ENCODE measurements at places on chromosomes 1 and 21.

DNA sequence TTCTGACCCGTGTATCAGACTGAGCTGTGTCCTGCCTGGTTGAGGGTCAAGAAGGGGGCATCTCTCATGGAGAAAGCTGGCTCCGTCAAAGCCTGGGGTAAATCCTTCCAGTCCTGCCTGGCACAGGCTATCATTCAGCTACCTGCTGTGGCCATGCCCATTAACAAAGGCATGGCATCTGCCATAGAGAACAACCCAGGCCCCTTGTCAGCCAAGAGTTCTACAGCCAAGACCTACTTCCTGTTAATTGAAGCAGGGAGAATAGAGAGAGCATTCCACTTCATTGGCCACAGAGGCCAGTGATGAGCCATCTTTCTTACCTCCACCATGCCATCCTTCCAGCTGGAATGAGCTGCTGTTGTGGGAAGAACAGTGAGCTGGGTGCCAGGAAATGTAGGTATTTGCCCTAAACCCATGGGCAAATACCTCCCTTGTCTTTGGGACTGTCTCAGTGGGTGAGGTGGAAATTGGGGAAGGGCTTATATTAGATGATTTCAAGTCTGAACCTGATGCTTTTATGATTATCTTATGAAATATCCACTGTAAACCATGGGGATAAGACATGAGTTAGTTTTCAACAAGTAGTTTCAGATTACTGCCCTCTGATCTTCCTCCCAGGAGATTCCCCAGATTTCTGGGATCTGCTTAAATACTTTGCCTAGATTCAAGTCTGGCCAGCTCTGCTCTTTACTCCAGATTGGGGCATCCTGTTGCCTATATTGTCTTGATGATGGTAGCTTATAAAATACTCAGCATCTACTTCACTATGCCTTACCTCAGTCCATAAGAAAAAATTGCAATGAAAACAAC lies 11.2 kb upstream of the KCNQ4 start:
- no peak for DNase-seq

DNA sequence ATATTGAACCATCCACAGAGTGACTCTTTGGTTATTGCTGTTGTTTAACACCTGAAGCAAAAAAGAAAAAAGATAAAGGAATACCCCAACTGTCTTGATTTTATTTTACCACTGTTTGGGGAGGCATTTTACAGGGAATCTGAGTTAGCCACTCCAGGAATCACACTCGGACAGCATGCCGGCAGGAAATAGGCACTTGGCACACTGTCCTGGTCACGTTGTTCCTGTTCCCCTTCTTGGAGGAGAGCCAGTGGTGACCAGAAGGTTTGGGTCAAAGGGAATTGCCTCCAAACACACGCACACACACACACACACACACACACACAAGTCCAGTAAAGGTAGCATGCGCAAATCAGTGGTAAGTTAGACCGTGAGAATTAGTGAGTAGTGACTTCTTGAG lies 13.8 kb downstream of the RGS4 start:
- no peak for DNase-seq

- no peak for DNase-seq
Measured at GRCh38 chr1:212935387-212935981, 14.9 kb upstream of the VASH2 start.

DNA sequence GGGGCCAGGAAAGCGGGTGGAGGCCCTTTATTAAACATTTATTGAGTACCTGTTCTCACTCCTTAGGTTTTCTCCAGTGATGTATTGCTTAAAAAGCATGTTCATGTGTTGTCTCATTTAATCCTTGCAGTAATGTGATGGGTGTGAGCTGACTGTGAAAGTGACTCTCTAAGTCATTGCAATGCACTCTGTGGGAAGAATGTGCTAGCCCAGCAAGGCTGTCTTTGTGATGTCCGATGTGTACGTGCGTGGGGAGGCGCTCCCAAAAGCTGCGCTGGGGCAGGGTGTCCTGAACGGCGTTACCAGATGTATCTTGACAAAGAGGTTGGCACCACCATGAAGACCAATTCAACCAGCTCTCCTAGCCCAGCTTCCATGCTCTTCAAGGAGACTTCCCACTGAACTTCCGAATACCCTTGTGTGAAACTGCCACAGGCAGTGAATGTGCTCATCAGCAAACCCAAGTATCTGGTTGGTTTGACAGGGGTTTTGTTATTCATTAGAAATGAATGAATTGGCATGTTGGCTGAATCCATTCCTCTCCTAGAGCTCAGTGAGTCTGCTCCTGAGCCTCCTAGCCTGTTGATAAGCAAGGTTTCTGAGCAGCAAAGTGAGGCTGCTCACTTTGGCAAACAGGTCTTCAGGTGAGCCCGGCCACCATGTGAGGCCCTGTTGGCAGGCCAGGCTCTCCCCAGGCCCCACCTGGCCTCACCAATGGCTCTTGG lies 28.0 kb downstream of the NUAK2 start:
- no peak for DNase-seq

DNA sequence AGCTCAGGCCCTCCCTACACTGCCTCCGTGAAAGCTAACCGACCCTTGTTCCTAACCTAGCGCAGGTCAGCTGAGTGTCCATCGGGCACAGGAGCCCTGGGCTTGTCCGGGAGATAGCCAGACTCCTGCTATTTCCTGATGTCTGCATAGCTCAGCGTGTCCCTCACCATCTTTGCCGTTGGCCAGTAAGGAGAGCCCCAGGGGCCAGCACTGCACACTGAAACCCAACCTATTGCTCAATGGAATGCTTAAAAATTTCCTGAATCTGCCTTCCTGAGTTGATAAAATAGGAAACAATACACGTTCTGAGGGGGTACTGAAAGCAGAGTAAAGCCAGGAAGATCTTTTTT lies 2.2 kb downstream of the RUNX1 start:
- no peak for DNase-seq

DNA sequence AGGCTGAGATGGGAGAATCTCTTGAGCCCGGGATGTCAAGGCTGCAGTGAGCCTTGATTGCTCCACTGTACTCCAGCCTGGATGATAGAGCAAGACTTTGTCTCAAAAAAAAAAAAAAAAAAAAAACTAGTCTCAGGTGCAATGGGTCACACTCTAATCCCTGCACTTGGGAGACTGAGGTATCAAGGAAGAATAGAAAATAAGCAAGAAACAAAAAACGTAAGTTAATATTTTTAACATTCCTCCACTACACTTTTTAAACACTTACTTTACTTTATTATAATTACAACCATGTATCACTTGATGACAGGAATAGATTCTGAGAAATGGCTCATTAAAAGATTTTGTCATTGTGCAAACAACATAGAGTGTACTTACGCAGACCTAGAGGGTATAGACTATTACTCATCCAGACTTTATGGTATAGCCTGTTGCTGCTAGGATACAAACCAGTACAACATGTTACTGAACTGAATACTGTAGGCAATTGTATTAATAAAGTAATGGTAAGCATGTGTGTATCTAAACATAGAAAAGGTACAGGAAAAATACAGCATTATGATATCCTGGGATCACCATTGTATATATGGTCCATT lies 1244.1 kb upstream of the ADGRL4 start:
- DNase-seq: no peak

GRCh38 chr1:147600119-147601111 lies 59.1 kb downstream of the BCL9 start:
- no peak for DNase-seq

- DNase-seq: no peak
Measured at GRCh38 chr1:169892927-169893644, 610 bp downstream of the SCYL3 start.

DNA sequence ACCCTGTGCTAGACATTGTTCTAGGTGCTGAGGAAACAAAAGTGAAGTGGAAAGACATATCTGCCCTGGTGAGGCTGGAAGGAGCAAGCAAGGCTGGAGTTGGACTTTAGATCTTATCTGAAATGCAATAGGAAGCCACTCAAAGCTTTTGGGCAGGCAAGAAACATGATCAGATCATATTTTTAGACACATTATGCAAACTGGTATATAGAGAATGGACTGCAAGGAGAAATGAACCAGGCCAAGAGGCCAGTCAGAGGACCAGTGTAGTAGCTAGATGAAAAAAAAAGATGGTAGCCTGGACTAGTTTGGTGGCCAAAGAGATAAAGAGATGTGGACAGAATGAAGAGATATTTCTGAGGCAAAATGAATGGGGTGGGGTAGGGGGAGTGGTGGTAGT lies 46.3 kb downstream of the CCN1 start:
- DNase-seq: no peak

DNA sequence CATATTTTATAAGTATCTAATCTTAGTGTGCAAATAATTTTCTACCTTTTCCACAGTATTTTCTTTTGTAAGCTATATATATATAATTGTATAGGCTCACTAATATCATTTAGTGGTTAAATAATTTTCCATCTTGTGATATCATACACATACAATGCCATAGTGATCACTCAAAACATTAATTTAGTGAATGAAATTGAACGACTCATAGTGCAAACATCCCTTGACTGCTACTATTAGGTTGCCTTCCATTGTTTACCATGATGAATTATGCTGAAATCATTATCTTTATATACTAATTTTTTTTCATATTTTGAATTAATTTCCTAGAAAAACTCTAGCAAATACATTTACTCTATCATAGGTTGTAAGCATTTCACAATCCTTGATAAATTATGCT lies 127.1 kb downstream of the PCNX2 start:
- DNase-seq: no peak

- DNase-seq: no peak
Measured at GRCh38 chr1:91900562-91900961, 14.6 kb upstream of the TGFBR3 start.

DNA sequence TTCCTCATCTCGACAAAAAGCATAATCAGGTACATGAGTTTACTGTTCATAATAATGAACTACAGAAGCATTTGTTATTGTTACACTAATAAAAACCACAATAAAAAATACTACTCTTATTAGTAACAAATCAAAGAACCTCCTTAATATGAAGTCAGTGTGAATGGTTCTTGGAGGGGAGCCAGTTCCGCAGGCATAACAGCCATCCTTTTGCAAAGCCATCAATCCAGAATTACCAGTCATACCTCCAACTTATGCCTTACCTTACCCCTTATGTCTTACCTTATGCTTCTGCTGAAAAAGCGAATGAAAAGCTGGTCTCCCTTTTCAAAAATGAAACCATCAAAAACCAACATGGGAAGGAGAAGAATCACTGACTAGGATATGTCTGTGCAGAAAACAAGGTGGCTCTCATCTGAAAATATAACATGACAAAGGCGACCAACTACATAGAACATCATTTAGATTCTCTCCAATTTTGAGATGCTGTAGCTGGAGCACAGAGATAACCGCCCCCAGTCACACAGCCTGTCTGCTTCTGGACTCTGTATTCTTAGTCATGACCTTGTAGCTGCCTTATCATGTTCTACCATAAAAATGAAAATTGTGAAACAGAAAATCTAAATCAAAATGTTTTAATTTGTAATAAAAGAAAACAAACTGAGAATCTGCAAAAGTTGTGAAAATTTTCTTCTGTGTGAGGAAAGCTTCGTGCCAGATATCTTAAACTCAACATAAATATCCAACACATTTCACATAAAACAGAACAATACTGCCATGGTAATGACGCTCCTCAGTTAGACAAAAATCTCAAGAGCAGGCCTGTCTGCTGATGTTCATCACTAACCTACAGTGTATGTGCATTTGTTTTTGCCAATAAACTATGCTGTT lies 438.2 kb downstream of the SMYD3 start:
- DNase-seq: no peak

GRCh38 chr1:41683681-41684500 lies 199.4 kb upstream of the EDN2 start:
- no peak for DNase-seq

GRCh38 chr1:198639671-198640143 lies 867 bp downstream of the PTPRC start:
- no peak for DNase-seq

DNA sequence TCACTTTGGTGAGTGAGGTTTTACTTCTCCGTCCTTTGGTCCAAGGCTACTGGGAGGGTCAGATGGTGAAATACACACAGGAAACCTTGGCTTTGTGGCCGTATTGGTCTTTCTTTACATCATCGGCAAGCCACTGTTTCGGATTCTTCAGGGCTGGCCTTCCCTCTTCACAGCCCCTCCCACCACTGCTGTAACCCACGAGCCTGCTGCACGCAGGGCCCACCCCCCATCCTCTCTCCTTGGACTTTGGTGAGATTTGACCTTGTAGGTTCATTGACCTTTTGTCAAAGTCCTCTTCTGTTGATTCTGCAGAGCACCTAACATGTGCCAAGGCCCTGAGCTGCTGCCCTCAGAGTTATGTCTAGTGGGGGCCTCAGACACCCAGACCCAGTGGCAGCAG lies 328.6 kb downstream of the CAMTA1 start:
- DNase-seq: no peak

DNA sequence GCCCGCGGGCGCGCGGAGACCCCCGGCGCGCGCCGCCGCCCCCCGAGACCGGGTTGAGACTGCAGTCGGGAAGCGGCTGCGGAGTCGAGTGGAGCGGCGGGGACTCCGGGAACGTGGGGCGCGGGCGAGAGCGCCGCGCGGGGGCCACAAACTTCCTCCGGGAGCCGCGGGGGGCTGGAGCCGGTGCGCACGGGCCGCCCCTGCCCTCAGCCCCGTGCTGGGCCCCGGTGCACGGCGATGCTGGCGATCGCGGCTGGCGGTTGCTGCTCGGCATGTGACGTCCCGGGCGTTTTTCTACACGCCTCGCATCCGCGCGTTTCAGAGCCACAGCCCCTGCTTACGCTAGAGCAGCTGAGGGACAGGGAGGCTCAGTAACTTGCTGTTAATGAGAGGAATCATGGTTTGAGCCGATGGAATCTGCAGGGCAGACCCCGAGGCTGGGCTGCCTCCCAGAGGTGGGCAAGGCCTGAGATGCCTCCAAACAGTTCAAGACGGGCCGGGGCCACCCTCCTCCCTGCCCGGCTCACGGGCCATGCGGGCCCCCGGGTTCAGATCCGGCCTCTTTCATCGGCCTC lies 520 bp downstream of the TMEM201 start:
- DNase-seq: peak; percentile 33

GRCh38 chr21:44858791-44859190 lies 14.7 kb downstream of the PTTG1IP start:
- no peak for DNase-seq

DNA sequence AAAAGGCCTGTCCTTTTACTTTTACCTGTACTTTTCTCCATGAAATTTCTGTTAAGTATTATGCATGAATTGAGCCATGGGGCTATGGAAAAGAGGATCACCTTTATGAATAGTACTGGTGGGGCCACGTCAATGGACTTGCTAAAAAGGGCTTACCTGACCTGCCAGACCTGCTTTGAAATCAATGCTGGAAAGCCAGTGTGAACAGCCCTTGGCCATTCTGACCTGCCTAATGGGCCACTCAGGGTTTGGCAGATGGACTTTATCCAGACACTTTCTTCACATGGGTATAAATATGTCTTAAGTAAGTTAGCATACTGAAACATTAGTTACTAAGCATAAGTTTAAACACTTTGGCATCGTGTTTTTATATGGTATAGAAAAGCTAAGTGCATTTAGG lies 8.3 kb upstream of the GUK1 start:
- no peak for DNase-seq

GRCh38 chr1:202807451-202807925 lies 733 bp downstream of the KDM5B start:
- peak; percentile 20 for DNase-seq

Measured in T-helper 17 cell (primary cell).